Adipocyte (in vitro differentiated cells): ENCODE measurements at places on chromosomes 2 and 18.

GRCh38 chr18:63962137-63962536 lies 7.7 kb upstream of the SERPINB8 start:
- no peak for DNase-seq

DNA sequence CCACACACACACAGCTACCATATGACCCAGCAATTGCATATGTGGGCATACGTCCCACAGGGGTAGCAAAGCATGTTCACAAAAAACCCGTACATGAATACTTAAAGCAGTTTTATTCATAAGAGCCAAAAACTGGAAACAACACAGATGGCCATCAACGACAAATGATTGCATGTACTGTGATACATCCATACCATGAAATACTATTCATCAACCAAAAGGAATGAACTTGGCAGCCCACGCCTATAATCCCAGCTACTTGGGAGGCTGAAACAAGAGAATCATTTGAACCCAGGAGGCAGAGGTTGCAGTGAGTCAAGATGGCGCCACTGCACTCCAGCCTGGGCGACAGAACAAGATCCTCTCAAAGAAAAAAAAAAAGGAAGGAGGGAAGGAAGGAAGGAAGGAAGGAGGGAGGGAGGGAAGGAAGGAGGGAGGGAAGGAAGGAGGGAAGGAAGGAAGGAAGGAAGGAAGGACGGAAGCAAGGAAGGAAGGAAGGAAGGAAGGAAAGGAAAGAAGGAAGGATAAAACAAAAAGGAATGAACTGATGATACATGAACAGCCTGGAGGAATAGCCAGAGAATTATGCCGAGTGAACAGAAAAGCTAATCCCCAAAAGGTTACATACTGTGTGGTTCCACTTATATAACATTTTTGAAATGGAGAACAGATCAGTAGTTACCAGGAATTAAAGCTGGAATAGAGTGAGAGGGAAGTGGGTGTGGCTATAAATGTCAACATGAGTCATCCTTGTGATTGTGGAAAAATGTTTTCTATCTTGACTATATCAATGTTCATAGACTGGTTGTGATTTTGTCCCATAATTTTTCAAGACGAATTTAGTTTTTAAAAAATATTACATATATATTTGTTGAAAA lies 19.6 kb upstream of the YPEL5 start:
- peak; percentile 66 for DNase-seq

- no peak for DNase-seq
These were observed 6.7 kb upstream of the SEC11C start for GRCh38 chr18:59132810-59133465.

DNA sequence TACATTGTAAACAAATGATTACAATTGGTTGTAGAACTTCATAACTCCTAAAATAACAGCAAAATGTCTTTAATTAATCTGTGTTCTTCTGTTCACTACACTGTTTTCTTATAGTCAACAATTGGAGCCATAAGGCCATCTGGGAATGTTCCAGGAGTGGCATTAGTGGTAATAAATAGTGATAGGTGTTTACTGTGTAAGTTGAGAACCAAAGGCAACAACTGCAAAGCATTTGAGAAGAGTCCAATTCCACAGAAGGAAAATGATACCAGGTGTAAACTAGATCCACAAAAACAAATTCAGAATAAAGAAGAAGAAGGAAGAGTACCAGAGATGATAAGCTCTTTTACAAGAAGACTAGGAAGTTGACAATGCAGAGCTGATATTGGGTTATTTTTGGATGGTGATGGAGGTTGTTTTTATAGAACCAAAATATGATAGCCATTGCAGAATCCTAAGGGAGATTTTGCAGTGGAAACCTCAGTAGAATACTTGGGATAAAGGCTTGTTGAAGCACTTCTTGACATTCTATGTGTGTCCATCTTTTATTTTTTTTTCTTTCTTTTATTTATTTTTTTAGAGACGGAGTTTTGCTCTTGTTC lies 52.9 kb downstream of the ANTXR1 start:
- no peak for DNase-seq

DNA sequence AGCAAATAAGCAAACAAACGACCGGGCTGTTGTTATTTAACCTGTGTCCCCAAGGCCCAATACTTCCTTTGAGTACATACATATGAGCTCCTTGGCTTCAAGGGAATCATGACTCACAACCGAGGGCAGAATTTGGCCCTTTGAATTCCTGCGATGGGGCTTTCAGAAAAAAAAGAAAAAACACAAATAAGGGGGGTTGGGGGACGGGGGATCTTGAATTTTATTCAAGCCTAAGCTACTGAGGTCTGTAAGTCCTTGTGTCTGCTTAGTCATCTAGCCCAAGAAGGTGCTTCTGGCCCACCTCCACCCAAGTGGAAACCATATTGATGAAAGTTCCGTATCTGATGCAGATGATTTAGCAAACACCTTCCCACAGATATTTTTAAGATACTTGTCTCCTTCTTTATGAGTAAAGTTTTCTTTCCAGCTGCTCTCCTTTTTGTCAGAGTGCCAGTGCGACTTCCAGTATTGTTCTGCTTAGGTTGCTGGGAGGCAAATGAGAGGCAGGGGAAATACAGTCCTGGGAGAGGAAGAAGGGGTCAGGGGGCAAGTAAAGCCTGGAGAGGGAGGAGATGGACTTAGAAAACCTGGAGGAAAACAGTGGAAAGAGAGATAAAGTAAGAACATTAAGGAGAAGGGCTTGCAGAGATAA lies 169.6 kb downstream of the ZEB2 start:
- DNase-seq, result no peak

GRCh38 chr18:58687871-58688308 lies 16.6 kb downstream of the MALT1 start:
- DNase-seq, result no peak

GRCh38 chr2:98750593-98751282 lies 19.8 kb upstream of the MGAT4A start:
- no peak for DNase-seq

GRCh38 chr2:128359841-128360240 lies 41.2 kb upstream of the HS6ST1 start:
- no peak for DNase-seq

- no peak for DNase-seq
These were observed 159.0 kb downstream of the ZFP36L2 start for GRCh38 chr2:43067254-43068040.

- DNase-seq, result peak; percentile 73
These were observed 9.5 kb downstream of the HK2 start for GRCh38 chr2:74843433-74843832.

- peak; percentile 71 for DNase-seq
These were observed 58.6 kb downstream of the SP110 start for GRCh38 chr2:230161184-230161583.

DNA sequence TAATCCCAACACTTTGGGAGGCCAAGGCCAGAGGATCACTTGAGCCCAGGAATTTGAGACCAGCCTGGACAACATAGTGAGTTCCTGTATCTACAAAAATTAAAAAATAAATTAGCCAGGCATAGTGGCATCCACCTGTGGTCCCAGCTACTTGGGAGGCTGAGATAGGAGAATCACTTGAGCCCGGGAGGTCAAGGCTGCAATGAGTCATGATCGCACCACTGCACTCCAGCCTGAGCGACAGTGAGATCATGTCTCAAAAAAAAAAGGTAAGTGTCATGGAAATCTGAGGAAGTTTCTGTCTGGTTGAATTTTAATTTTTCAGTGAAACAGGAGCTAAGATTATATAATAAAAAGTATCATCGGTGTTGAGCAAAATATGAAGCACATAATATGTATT lies 2.5 kb upstream of the C2orf15 start:
- DNase-seq, result no peak

DNA sequence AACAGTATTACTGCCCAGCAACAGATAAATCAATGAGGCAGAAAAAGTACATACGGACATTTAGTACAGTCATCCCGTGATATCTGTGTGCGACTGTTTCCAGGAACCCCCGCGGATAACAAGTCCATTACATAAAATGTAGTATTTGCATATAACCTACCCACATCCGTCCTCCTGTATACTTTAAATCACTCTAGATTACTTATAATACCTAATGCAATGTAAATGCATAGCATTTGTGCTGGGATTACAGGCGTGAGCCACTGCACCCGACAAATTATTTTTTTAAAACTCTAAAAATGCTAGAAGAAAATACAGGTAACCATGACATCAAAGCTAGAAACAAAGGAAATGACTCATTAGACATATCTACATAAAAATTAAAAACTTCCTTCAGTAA lies 91.6 kb downstream of the FAM161A start:
- no peak for DNase-seq

GRCh38 chr2:224286923-224287322 lies 115.0 kb downstream of the FAM124B start:
- no peak for DNase-seq

DNA sequence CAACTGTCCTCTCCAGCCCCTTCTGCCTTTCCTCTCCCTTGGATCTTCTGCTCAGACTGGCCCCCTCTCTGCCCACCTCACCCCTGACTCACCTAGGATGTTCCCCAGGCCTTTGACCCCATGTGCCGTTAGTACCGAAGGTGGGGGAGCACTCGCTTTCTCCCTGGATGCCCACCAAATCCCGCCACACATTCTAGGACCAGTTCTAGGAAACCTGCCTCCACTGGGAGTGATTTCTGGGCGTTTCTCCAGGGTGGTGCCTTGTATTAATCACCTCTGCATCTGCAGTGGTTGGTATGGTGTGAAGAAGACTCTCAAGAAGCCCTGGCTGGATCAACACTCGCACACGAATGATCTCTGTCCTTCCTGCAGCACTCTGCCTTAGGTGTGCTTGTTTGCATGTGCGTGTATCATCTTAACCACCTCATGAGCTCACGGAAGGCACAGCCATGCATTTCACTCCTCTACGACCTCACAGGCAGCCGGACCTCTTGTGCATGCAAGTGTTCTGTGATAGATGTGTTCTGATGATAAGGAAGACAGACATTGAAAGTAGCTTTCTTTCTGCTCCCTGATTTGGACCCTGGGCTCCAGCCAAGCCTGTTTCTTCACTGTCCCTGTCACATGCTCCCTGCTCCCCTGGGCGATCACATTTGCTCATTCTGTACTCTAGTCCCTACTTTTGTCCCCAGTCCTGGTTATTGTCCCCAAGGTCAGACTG lies 69.4 kb downstream of the LIPG start:
- no peak for DNase-seq

DNA sequence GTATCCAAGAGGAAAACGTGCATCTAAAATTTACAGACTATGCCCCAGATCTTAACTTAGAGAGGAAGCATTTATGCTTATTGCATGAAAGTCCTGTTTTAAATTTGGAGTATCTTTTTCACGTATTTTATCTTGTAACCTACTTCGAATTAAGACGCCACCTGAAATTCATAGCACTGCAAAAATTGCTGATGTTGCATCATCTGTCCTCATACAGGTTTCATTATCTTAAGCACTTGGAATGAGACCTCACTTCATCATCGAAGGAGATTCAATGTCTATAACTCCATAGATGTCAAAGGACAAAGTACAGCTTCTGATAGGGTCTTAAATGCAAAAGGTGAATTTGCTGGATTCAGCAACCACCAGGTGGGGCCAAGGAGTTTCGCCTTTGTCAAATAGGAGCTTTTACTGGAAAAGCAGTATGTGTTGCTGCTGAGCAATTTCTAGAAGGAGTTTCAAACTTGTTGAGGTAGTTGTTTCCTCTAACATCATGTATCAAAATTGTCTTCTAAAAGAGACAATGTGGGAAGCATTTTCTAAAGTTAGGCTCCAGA lies 106.4 kb upstream of the CCDC85A start:
- peak; percentile 7 for DNase-seq
